ENCODE measurements at places on chromosomes 12 and 14. TPM values are rescaled to one million over a fixed set of nuclear protein-coding genes. Genes with fewer than 3 reads are reported as not detected.

Gene CLEC9A
- total RNA-seq: not detected

Gene ACVRL1
- total RNA-seq: not detected

Gene NFE2
- total RNA-seq: not detected

Gene SOAT2
- 0.79 TPM for total RNA-seq

Gene DCTN2
- 69.7 TPM for total RNA-seq

Gene MEG3
- total RNA-seq: not detected

Gene CISTR
- not detected for total RNA-seq

Gene MIP
- total RNA-seq: not detected

Gene ESRRB
- 0.14 TPM for total RNA-seq

Gene GLS2
- total RNA-seq: 8.7 TPM

Gene VPS37B
- total RNA-seq: 11.4 TPM

Gene WDHD1
- 71.1 TPM for total RNA-seq

Gene UBE3B
- 27.2 TPM for total RNA-seq

Gene KRT6C
- not detected for total RNA-seq

Gene CELA1
- not detected for total RNA-seq

Gene FAM186B
- 0.05 TPM for total RNA-seq

Gene ACSS3
- not detected for total RNA-seq

Gene ARHGEF25
- 2.2 TPM for total RNA-seq

Gene PZP
- total RNA-seq: not detected

Gene LRTM2
- not detected for total RNA-seq

Gene PYM1
- total RNA-seq: 30.2 TPM

Gene SLC6A12
- total RNA-seq: 0.37 TPM

Gene CABP1
- total RNA-seq: 0.73 TPM

Gene RFX4
- not detected for total RNA-seq

Gene SDS
- not detected for total RNA-seq

Gene GARIN6
- total RNA-seq: not detected

Gene LMNTD1
- not detected for total RNA-seq

Gene MCRS1
- 48.2 TPM for total RNA-seq

Gene OLR1
- not detected for total RNA-seq

Gene FOXA1
- total RNA-seq: 0.07 TPM

Gene OR6C70
- not detected for total RNA-seq

Gene ADIPOR2
- total RNA-seq: 51.7 TPM

Gene TBK1
- total RNA-seq: 15.4 TPM

Gene RNASE3
- total RNA-seq: not detected
